Stimulated activated naive B cell treated with anti-CD40 and anti-IgM and Interleukin-4, amounts not matched to agents 10 μg/mL and 1 μg/mL and 100 μg/mL, for 72 hours (primary cell): ENCODE measurements at places on chromosomes 4 and X.

- no peak for DNase-seq
Measured at GRCh38 chrX:2439613-2440012, 61.2 kb downstream of the DHRSX start.

- no peak for DNase-seq
Measured at GRCh38 chr4:2930758-2931511, 32.3 kb downstream of the NOP14 start.

DNA sequence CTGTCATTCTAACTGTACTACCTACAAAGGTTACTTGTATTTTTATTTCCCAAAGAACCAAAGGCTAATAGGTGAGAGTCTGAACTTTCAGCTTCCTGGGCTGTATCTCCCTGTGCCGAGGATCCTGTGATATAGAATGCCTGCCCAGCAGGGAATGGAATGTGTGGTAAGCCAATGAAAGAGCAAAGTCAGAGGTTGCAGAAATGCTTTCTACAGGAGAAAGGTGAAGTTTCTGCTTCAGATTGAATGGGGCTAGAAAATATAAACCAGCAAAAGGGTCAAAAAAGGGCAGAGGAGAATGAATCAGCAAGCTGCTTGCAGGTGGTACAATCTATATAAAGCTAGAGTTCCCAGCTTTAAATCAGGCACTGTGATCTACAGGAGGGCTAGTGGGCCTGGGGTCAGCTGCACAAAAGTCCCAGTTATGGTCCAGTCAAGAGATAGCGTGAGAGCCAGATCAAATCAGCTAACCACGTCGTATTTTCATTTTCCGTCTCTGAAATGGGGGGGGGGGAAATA lies 146.1 kb downstream of the DCTD start:
- DNase-seq, result no peak

- DNase-seq, result no peak
Measured at GRCh38 chrX:17039826-17040225, 93.4 kb downstream of the REPS2 start.

- DNase-seq, result no peak
Measured at GRCh38 chr4:74218201-74218600, 60.3 kb downstream of the MTHFD2L start.

DNA sequence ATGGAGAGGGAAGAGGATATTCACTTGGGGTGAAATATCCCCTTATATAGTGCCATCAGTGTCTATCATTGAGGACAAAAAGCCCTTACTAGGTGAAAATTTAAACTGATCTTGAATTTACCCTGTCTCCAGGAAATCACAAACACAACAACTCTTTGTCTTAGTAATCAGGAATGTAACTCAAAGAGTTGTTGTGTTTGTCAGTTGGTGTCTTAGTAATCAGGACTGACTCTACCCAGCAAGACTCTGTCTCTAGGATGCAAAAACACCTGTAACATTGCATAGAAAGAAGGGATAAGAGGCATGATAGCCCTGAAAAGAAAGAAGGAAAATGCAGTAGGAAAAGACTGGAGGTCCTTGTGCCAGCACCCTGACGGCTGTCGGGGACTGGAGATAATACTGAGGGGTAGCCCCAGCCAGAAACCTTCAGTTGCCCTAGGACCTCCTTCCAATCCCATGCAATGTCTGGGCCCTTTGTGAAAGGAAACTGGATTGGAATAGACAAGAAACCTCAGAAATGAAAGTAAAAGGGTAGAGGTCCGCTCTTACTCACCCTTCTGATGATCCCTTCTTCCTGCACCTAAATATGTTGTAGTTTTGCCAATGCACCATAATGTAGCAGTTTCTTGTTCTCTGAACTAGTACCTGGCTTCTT lies 45.3 kb downstream of the HMGB2 start:
- no peak for DNase-seq

DNA sequence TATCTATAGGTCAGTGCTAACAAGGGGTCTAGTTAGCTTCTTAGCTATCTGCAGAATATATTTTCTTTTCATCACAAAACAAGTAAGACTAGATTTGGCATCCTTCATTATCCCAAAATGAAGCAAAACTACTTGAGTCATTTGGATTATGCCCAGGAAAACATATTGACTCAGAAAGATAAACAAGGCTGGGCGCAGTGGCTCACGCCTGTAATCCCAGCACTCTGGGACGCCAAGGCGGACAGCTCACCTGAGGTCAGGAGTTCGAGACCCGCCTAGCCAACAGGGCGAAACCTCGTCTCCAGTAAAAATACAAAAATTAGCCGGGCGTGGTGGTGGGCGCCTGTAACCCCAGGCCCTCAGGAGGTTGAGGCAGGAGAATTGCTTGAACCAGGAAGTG lies 18.0 kb upstream of the MND1 start:
- no peak for DNase-seq

GRCh38 chrX:44344194-44344593 lies 722 bp upstream of the EFHC2 start:
- no peak for DNase-seq
